ENCODE measurements at places on chromosomes 16 and 17.

GRCh38 chr16:15725641-15726240, 75.7 kb downstream of the NDE1 start:
- H3K4me3 ChIP-seq: no peak overlapping the region
- no peaks in the 10 kb centered on the region for H3K27me3 ChIP-seq
- no peaks in the 10 kb centered on the region for H3K4me1 ChIP-seq
- DNase-seq: no peak
- H3K27ac ChIP-seq: no peak overlapping the region

GRCh38 chr17:71917715-71918114, 203.1 kb upstream of the SOX9 start:
- no peak for DNase-seq
- no peak overlapping the region for H3K4me3 ChIP-seq
- H3K36me3 ChIP-seq: no peaks in the 10 kb centered on the region
- no peaks in the 10 kb centered on the region for H3K27me3 ChIP-seq
- no peaks in the 10 kb centered on the region for H3K4me1 ChIP-seq

- H3K4me1 ChIP-seq: no peaks in the 10 kb centered on the region
- DNase-seq: no peak
- no peaks in the 10 kb centered on the region for H3K36me3 ChIP-seq
Observed at GRCh38 chr17:33598797-33599196, 305.7 kb upstream of the ASIC2 start.

DNA sequence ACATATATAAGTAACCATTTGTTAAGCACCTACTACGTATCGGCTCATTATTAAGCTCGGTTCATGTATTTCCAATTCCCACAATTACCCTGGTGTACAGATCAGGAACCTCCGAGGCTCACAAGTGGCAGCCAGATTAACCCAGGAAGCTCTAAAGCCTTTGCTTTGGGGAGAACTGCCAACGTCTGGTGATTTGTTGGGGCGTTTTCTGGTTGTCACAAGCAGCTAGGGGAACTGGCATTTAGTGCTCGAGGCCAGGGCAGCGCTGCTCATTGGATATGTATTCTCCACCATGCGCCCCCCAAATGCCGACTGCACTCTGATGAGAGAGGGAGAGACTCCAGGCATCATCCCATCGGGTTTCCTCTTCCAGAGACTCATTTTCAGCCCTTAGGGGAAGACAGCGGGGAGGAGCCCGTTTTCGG, 541 bp downstream of the ZNF18 start:
- H3K36me3 ChIP-seq: no peaks in the 10 kb centered on the region
- H3K4me3 ChIP-seq: peak overlapping the region; percentile 85
- no peaks in the 10 kb centered on the region for H3K27me3 ChIP-seq
- DNase-seq: no peak
- H3K27ac ChIP-seq: no peak overlapping the region

DNA sequence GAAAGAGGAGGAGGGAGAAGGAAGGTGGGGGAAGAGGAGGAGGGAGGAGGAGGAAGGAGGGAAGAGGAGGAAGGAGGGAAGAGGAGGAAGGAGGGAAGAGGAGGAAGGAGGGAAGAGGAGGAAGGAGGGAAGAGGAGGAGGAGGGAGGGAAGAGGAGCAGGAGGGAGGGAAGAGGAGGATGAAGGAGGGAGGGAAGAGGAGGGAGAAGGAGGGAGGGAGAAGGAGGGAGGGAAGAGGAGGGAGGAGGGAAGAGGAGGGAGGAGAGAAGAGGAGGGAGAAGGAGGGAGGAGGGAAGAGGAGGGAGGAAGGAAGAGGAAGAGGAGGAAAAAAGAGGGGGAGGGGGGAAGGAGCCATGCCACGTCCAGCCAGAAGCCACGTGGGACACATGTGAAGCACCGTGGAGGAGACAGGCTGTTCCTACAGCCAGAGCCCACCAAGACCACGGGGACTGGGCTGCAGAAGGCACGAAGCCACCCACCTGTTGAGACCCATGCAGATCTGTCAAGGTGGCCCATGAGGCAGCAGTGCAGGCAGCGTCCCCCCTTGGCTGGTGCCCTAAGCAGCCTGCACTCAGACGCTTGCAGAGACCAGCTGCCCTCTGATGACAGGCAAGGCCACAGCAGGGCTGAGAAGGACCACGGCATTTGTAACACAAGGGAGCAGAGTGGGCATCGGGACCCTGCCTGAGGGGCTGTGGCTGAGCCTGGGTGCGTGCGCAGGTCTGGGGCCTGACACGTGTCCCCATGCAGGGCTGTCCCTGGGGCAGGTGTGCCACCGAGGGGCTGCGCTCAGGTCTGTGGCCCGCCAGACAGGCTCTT, 10.3 kb downstream of the NDUFAF8 start:
- H3K36me3 ChIP-seq: peaks cover 2% of the 10 kb centered on the region
- H3K27me3 ChIP-seq: no peaks in the 10 kb centered on the region
- no peaks in the 10 kb centered on the region for H3K4me1 ChIP-seq
- no peak overlapping the region for H3K4me3 ChIP-seq
- DNase-seq: no peak

DNA sequence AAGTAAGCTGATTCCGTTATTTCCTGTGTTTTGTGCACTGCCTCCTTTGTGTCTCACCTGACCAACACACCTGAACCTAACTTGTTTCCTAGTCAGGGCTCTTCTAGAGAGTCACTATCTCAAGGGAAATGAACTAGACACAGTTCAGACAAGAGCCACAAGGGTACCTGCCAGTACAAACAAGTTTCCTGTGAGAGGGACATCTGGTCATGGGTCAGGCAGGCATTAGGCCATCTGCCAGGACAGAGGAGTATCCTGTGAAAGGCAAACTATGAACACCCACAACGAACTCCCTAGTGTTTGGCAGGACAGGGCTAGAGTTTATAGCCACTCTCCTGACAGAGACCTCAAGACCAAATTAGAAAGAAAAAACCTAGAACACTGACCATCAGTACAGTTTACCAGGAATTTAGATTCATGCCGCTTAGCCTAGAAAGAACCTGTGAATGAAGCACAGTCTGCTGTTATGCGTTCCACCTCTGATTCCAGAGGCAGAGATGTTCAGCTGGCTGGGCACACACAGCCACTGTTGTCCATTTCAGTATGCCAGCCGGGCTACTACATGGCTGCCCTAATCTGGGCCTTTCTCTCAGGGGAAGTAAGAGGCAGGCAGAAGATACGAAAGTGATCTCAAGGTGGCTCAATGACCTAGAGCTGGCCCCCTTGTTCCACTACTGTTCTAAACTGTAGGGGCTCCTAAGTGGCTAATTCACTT, 20.7 kb upstream of the GLG1 start:
- no peaks in the 10 kb centered on the region for H3K4me1 ChIP-seq
- no peak overlapping the region for H3K4me3 ChIP-seq
- peaks cover 96% of the 10 kb centered on the region for H3K36me3 ChIP-seq
- no peak overlapping the region for H3K27ac ChIP-seq

DNA sequence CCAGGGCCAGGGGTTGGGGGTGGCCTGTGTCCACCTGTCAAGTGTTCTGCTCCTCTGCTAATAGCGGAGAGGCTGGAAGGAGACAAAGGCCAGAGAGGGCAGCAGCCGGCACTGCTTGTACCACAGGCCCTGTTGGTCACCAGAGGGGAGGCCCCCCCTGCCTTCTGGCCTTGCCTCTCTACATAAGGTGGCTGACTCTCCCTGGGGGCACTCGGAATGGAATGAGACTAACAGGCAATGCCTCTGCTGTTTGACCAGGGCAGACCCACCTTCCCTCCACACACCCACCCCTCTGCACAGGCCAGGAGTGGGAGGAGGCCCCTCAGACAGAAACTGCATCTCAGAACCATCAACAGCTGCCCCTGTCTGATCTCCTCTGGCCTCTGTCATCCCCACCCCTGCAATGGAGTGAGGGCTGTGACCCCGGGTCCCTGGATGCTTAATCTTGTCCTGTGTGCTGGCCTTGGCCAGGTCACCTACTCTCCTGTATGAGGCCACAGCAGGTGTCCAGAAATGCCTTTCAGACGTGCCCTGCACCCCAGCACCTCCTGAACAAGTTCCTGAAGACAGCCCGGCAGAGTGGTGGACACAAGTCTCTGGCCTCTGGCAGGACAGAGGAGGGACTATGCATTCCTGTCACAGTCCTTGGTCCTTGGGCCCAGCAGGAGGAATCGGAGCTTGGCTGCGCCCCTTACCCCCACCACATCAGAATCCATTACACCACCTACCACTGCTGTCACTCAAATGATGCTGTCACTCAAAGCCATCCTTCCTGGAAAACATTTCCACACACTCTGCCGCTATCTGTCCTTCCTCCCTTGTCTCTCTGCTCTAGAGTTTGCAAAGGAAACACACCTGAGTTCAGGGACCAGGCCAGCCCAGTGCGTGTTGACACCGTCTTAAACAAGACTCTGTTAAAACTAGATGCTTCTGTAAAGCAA, 107.5 kb upstream of the ZNF750 start:
- H3K36me3 ChIP-seq: peaks cover 52% of the 10 kb centered on the region
- H3K4me1 ChIP-seq: no peaks in the 10 kb centered on the region
- no peak for DNase-seq

DNA sequence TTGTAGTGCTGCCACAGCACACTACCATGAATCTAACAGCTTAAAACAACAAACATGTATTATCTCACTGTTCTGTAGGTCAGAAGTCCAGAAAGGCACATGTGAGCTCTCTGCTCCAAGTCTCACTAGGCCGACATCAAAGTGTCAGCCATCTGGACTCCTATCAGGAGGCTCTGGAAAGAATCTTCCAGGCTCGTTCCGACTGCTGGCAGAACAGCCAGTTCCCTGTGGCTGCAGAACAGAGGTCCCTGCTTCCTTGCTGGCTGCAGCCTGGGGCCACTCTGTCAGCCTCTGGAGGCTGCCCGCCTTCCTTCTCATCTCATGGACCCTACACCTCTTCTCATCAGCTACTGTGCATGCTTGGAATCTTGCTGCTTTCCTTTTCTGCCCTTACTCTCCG, 168.9 kb downstream of the CBLN1 start:
- no peaks in the 10 kb centered on the region for H3K27me3 ChIP-seq
- no peak for DNase-seq
- H3K27ac ChIP-seq: no peak overlapping the region
- H3K4me3 ChIP-seq: no peak overlapping the region
- H3K36me3 ChIP-seq: no peaks in the 10 kb centered on the region

GRCh38 chr17:59666235-59666634, 41.0 kb downstream of the PTRH2 start:
- peaks cover 98% of the 10 kb centered on the region for H3K36me3 ChIP-seq
- no peak overlapping the region for H3K4me3 ChIP-seq
- no peak for DNase-seq
- no peaks in the 10 kb centered on the region for H3K27me3 ChIP-seq

DNA sequence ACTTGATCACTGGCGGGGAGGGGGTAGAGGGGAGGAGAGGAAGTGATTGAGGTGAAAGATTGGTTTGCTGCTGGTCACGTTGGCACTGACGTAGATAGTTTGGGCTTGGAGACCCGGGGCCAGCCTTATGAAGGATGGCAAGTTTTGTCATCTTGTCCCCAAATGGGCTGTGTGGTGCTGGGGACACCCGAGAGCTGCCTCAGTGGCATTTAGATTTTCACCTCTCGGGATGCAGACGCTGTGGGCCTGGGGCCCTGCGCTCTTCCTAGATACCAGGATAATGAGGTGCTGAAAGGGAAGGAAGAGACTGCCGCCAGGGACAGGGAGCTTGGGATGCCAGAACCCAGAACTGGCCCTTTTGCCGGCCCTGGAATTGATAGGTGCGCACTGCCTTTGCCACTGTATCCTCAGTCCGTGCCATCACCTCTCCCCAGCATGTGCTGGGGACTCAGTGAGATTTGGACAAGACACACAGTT, 1.4 kb upstream of the SOCS3 start:
- DNase-seq: no peak
- peak overlapping the region; percentile 85 for H3K4me3 ChIP-seq
- no peak overlapping the region for H3K27ac ChIP-seq
- H3K27me3 ChIP-seq: no peaks in the 10 kb centered on the region
- H3K36me3 ChIP-seq: peaks cover 26% of the 10 kb centered on the region

DNA sequence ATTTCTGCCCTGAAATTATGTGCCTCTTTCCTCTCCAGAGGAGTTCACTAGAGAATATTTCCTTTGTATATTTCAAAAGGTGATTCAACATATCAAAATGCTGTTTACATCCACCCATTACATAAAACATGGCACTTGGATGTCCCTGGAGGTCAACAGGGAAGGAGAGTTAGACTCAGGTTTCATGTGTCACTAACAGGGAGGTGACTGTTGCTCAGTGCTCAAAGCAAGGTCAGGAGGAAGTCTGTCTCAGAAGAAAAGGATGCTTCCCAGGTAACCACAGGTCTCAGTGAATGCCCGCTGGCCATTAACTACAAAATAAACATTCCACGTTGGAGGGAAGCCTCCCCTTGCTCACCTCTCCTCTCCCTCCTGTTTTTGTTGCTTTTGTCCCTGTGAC, 198.6 kb downstream of the AXIN2 start:
- no peaks in the 10 kb centered on the region for H3K36me3 ChIP-seq
- no peaks in the 10 kb centered on the region for H3K27me3 ChIP-seq
- H3K27ac ChIP-seq: no peak overlapping the region
- peaks cover 4% of the 10 kb centered on the region for H3K4me1 ChIP-seq
- no peak for DNase-seq

DNA sequence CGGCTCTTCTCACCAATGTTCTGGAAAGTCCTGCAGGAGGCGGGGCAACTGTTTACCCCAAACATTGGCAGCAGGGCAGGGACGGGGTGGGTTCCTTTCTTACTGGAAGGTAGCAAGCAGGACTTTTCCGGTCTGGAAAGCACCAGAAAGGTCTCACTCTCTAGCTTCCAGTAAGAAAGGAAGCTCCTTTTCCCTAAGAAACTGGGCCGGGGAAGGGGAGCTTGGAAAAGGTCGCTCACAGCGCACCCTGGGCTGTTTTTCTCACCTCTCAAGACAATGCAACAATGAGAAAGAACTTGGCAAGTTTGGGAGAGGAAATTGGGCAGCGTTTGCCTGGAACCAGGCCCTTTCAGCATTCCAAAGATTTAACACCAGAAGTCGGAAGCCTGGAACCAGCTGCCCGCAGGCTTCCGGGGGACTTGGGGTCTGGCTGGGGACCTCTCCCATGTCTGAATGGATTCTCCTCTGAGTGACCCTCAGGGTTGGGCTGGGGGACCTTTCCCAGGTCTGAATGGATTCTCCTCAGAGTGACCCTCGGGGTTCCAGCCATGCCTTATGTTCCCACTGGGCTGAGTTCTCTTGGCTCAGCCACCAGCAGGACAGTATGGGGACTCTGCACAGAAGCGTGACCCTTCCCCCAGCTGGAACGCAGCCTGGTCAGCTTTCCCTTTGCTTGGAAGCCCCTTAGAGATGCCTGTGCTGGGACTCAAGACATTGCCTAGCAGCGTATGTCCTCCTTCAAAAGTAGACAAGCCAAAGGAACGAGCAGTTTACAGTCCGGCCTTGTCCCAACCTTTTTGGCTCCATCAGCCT, 166.5 kb upstream of the PLCG2 start:
- no peak overlapping the region for H3K4me3 ChIP-seq
- no peaks in the 10 kb centered on the region for H3K27me3 ChIP-seq

- no peaks in the 10 kb centered on the region for H3K4me1 ChIP-seq
- no peak overlapping the region for H3K27ac ChIP-seq
- H3K27me3 ChIP-seq: peaks cover 12% of the 10 kb centered on the region
- no peaks in the 10 kb centered on the region for H3K36me3 ChIP-seq
- no peak for DNase-seq
Observed at GRCh38 chr16:65101009-65101408, 20.9 kb downstream of the CDH11 start.

- H3K27me3 ChIP-seq: peaks cover 40% of the 10 kb centered on the region
- no peak overlapping the region for H3K4me3 ChIP-seq
- no peaks in the 10 kb centered on the region for H3K36me3 ChIP-seq
- no peak for DNase-seq
- H3K27ac ChIP-seq: no peak overlapping the region
- peaks cover 5% of the 10 kb centered on the region for H3K4me1 ChIP-seq
Observed at GRCh38 chr16:26128296-26128695, 436.5 kb downstream of the HS3ST4 start.

Data from endodermal cell (in vitro differentiated cells).